Thyroid gland (tissue), 4 donors: ENCODE measurements at places on chromosomes 1 and 21. TPM values are rescaled to one million over a fixed set of nuclear protein-coding genes. Genes with fewer than 3 reads are reported as not detected.

- DNase-seq = no peak
- H3K4me3 ChIP-seq = no peak overlapping the region
Measured at GRCh38 chr1:47791879-47792608, 205.1 kb downstream of the TRABD2B start.

DNA sequence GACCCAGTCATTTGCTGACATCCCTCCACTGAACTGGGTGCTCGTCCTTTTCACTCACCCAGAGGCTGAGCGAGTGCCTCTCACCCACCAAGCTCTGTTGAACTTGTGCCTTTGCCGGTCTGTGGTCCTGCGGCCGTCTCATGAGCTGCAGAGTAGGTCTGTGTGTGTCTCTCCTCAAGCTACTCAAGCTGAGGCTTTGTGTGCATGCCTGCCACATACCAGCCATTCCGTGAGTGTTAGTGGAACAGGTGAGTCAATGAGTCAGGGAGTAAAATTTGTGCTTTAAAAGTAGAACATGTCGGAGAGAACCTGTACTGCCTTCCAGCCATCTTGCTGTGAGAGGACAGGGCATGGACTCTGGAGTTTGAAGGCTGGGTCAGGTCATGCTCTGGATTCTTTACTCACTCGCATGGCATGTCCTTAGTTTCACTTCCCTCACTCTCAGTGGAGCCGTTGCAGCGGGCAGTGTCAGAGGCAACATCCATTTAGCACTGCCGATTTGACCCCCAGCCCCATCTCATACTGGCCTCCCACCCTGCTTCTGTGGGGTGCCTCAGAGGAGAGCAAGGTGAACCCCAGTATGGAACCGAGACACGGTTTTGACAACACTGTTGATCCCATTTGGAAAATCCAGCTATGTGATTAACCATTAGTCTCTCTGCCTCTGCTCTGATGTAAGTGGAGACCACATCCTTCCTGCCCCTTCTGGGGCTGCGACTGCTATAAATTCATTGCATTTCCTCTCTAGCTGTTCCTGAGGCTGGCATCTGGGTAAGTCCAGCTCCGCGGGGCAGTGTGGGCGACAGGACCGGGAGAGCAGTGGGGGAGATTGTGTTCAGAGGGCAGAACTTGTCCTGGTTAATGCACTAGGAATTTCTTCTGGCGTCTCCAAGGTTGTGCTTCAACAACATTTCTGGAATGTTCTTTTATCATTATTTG lies at the start of gene NLRP3:
Gene NLRP3, plus strand, starts transcription at position 751 of the 939 bp plus-strand sequence. CDS start 2,628 bp downstream, outside the sequence.
- no peaks in the 10 kb centered on the region for H3K4me1 ChIP-seq
- DNase-seq = no peak
- no peak within 1 kb of the TSS for H3K4me3 ChIP-seq
- no peaks in the 10 kb centered on the region for H3K27me3 ChIP-seq
- no peak within 1 kb of the TSS for H3K27ac ChIP-seq

GRCh38 chr21:24045775-24046215 lies 1561.5 kb downstream of the MRPL39 start:
- no peak overlapping the region for H3K4me3 ChIP-seq
- no peak overlapping the region for H3K27ac ChIP-seq
- DNase-seq = peak; percentile 59
- H3K27me3 ChIP-seq = no peaks in the 10 kb centered on the region

GRCh38 chr1:195071461-195071860 lies 1536.8 kb downstream of the KCNT2 start:
- no peak for DNase-seq
- H3K27me3 ChIP-seq = no peaks in the 10 kb centered on the region
- H3K27ac ChIP-seq = no peak overlapping the region
- H3K4me3 ChIP-seq = no peak overlapping the region

DNA sequence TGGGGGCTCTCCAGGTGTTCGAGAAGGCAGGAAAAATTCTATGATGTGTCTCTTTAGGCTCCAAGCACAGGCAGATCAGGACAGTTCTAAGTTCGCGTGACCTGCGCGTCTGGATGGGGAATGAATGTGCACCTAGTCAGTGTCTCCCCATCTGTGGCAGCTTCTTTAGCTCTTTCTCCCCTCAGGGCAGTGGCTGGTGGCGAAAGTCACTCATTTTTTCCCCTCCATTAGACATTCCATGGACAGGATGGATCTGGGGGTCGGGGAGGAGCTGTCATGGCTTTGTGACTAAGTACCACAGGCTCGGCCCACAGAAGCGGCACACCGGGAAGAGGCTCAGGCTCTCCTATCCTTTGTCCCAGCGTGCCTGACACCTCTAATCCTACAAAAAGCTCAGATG lies 31.0 kb upstream of the EVA1B start:
- DNase-seq = no peak
- H3K4me3 ChIP-seq = no peak overlapping the region
- peaks cover 23% of the 10 kb centered on the region for H3K36me3 ChIP-seq
- H3K4me1 ChIP-seq = peaks cover 42% of the 10 kb centered on the region
- H3K27ac ChIP-seq = no peak overlapping the region

DNA sequence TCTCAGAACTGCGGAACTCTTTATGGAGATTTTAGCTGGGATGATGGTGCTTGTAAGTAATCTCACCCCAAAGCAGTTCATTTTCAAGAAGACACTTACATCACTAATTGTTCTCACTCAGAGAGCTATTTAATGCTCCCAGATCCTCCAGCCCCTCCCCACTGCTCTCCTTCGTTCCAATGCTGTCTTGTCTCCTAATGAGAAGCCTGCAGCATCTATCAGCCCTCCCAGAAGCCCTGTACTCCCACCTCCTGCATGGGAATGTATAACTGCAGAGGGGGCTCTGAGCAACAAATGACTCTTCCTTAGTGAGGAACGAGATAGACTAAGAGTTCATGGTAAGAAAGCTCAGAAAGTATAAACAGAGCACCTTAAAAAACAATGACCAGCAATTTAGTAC lies 377.4 kb upstream of the RUNX1 start:
- no peak for DNase-seq
- H3K4me1 ChIP-seq = no peaks in the 10 kb centered on the region
- no peaks in the 10 kb centered on the region for H3K27me3 ChIP-seq

DNA sequence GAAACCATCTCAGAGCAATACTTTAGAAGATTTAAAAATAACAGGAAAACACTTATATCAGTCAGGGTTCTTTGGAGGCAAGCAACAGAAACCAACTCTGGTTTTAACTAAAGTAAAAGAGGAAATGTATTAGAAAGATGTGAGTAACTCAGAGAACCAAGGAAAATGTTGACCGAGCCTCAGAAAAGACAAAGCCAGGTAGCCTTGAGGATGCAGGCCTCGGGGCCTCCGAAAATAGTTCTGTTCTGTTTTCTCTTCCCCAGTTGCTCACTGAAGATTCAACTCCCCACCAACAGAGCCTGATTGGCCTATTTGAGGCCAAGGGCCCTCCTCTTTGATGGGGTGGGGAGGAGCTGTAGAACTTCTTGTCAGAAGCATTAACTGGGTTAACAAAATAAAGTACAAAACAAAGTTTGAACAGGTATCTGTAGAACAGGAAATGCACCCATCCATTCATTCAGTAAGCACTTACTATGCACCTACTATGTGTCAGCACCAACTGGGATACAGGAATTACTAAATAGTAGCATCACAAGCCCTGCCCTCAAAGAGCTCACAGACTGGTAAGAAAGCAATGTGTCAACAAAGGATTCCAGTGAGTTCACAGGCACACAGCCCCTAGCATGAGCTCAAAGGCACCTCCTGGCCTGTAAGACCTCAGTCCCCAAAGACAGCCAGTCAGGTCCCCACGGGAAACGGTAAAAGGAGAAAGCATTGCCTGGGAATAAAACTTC lies 12.6 kb downstream of the SLAMF8 start:
- no peaks in the 10 kb centered on the region for H3K4me1 ChIP-seq
- DNase-seq = no peak
- no peaks in the 10 kb centered on the region for H3K36me3 ChIP-seq
- H3K27ac ChIP-seq = no peak overlapping the region
- H3K4me3 ChIP-seq = no peak overlapping the region
- no peaks in the 10 kb centered on the region for H3K27me3 ChIP-seq

GRCh38 chr1:197911111-197911856 lies 5.9 kb upstream of the LHX9 start:
- no peaks in the 10 kb centered on the region for H3K36me3 ChIP-seq

- H3K4me3 ChIP-seq = peak overlapping the region; percentile 60
- no peaks in the 10 kb centered on the region for H3K36me3 ChIP-seq
- H3K27ac ChIP-seq = peak overlapping the region; percentile 61
- no peaks in the 10 kb centered on the region for H3K27me3 ChIP-seq
- no peak for DNase-seq
Measured at GRCh38 chr1:18954270-18955071, 2.0 kb downstream of the IFFO2 start.

- H3K27me3 ChIP-seq = no peaks in the 10 kb centered on the region
- DNase-seq = no peak
- H3K36me3 ChIP-seq = no peaks in the 10 kb centered on the region
Measured at GRCh38 chr1:97412166-97412565, 508.7 kb downstream of the DPYD start.

DNA sequence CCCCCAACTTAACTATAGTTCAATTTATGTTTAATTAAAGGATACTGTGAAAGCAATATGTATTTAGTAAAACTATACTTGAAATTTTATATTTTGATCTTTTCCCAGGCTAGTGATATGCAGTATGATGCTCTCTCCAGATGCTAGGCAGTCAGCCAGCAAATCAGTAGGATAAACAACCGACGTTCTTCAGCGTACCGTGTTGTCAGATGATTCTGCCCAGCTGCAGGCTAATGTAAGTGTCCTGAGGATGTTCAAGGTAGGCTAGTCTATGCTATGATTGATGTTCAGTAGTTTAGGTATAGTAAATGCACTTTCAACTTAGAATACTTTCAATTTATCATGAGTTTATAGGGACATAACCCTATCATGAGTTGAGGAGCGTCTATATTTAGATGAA lies 762.6 kb downstream of the MRPL39 start:
- no peaks in the 10 kb centered on the region for H3K27me3 ChIP-seq
- H3K4me3 ChIP-seq = no peak overlapping the region
- no peak overlapping the region for H3K27ac ChIP-seq
- no peak for DNase-seq
- no peaks in the 10 kb centered on the region for H3K36me3 ChIP-seq
- no peaks in the 10 kb centered on the region for H3K4me1 ChIP-seq

DNA sequence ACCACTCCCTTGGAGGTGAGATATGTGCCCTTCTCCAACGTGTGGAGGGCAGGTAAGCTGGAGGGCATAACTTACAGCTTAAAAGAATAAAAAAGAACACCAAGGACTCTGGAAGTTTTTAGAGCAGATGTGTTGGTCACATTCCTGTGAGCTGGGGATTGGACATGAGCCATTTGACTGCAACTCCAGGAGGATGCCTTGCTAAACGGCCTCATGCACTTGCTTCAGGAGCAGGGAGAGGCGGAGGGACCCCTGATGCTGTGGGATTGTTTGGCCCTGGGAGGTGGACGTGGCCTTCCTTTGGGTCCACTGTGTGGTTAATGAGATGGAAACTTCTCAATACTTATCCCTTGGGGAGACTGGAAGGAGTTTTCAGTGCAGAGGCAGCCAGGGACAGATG lies 185.6 kb downstream of the RHOU start:
- no peaks in the 10 kb centered on the region for H3K36me3 ChIP-seq
- H3K27ac ChIP-seq = no peak overlapping the region
- no peaks in the 10 kb centered on the region for H3K27me3 ChIP-seq
- no peaks in the 10 kb centered on the region for H3K4me1 ChIP-seq
- H3K4me3 ChIP-seq = no peak overlapping the region
- peak; percentile 27 for DNase-seq

- H3K36me3 ChIP-seq = no peaks in the 10 kb centered on the region
- peaks cover 19% of the 10 kb centered on the region for H3K4me1 ChIP-seq
- peak overlapping the region; percentile 50 for H3K27ac ChIP-seq
- H3K4me3 ChIP-seq = no peak overlapping the region
- no peaks in the 10 kb centered on the region for H3K27me3 ChIP-seq
- no peak for DNase-seq
Measured at GRCh38 chr1:93554883-93555872, 107.3 kb downstream of the FNBP1L start.

DNA sequence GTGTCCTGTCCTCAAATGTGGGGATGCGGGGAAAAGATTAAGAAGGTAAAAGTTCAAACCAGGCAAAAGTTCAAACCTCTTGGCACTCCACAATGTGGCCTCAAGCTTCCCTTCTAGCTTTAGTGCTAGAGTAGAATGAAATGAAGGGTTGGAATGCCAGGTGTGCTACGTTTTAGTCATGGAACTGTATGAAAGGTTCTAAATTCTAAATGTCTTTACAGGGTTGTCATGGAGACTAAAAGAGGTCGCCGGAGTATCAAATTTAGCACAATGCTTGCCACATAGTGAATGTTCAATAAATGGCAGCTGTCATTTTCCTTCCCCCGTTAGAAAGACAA lies 57.2 kb upstream of the LRRC8D start:
- H3K27ac ChIP-seq = peak overlapping the region; percentile 75
- no peaks in the 10 kb centered on the region for H3K4me1 ChIP-seq
- no peaks in the 10 kb centered on the region for H3K27me3 ChIP-seq
- H3K36me3 ChIP-seq = no peaks in the 10 kb centered on the region

DNA sequence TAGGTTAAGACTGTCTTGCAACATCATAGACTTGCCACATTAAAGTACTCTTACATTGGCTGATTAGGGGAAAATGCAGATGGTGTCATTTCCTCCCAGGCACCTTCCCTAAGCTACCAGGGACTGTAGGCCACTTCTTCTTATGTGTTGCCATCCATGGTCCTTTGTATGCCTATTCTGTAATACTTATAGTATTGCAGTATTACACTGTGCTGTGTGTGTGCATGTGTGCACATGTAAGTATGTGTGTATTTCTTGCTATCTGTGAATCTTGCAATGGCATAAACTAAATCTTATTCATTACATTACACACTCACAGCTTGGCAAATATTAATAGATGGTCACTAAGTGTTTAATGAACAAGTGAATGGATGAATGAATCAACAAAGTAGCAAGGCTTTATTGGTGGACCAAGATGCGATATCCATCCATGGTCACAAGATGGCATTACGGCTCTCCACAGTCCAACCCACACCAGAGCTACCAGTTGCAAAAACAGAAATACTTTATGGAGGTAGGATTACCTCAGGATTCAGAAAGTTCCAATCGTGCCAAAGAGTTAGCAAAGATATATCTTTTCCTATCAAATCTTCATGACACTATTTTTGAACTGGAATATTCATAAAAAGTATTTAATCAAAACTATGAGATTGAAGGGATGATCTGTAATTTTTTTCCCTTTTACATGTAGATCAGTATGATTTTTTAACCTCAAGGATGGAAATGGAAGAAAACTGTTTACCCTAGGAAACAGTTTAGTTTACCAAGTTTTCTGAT lies 160.2 kb downstream of the DENND1B start:
- H3K4me3 ChIP-seq = no peak overlapping the region
- H3K4me1 ChIP-seq = no peaks in the 10 kb centered on the region
- H3K27ac ChIP-seq = no peak overlapping the region
- H3K27me3 ChIP-seq = no peaks in the 10 kb centered on the region
- peak; percentile 18 for DNase-seq

GRCh38 chr1:185495007-185495406 lies 178.0 kb upstream of the IVNS1ABP start:
- H3K27me3 ChIP-seq = no peaks in the 10 kb centered on the region
- H3K27ac ChIP-seq = no peak overlapping the region
- H3K36me3 ChIP-seq = no peaks in the 10 kb centered on the region
- no peak for DNase-seq
- no peaks in the 10 kb centered on the region for H3K4me1 ChIP-seq
- no peak overlapping the region for H3K4me3 ChIP-seq

- H3K27ac ChIP-seq = no peak overlapping the region
- no peaks in the 10 kb centered on the region for H3K27me3 ChIP-seq
- H3K36me3 ChIP-seq = no peaks in the 10 kb centered on the region
- H3K4me1 ChIP-seq = no peaks in the 10 kb centered on the region
- no peak overlapping the region for H3K4me3 ChIP-seq
Measured at GRCh38 chr1:166182281-166182680, 15.5 kb upstream of the FAM78B start.

Gene RASAL2
- total RNA-seq = 17.9 TPM

Gene CAMK1G
- not detected for total RNA-seq

Gene SPRR2B
- total RNA-seq = not detected

Gene KMO
- total RNA-seq = 0.27 TPM

Gene KIRREL1
- 22.7 TPM for total RNA-seq

Gene HUNK
- 0.27 TPM for total RNA-seq

Gene SYT2
- total RNA-seq = not detected

Gene SMG5
- total RNA-seq = 74.2 TPM

Gene ERVH48-1
- total RNA-seq = 0.42 TPM
